Substantia nigra (tissue), 51 donors: ENCODE measurements at places on chromosomes 1 and 21.

DNA sequence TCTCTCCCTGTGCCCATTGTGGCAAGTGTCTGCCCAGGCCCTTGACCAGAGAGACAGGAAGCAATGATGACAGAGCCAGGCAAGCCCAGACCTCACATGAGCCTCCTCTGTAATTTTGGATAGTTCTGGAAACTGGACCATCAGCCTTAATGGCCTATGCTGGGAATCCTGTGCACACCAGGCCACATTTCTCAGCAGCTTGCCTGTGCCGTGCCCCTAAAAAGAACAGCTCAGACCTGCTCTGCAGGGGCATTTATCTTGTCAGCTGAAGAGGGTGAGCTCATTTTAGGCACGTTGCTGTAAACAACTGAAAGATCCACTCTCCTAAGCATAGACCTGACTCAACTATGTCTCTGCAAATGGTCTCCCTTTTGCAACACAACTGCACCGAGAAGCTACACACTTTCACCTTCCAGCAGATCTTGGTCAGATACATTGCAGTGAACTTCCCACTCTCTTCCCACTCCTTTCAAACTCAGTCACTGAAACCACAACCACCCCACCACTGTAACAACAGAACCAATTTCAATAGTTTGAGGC, 53.5 kb upstream of the BACH1 start:
- no peak for DNase-seq

DNA sequence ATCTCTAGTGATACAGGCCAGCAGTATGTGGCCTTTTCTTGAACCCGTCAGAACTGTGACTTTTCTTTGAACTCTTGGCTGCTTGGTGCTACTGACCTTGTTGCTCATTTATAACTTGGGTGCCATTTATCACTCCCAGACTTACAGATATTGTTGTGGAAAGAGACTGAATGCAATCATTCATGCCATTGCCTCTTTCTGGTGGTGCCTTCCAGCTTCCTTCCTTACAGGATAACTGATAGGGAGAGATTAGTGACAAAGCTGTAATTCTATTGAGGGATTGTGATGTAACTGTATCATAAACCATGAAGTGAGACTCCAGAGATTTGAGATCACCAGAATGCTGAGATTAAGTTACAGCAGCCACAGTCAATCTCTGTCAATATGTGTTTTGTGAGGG, 256.5 kb downstream of the USP25 start:
- DNase-seq: no peak

- DNase-seq: no peak
Measured at GRCh38 chr1:150021191-150021694, 10.7 kb upstream of the OTUD7B start.

DNA sequence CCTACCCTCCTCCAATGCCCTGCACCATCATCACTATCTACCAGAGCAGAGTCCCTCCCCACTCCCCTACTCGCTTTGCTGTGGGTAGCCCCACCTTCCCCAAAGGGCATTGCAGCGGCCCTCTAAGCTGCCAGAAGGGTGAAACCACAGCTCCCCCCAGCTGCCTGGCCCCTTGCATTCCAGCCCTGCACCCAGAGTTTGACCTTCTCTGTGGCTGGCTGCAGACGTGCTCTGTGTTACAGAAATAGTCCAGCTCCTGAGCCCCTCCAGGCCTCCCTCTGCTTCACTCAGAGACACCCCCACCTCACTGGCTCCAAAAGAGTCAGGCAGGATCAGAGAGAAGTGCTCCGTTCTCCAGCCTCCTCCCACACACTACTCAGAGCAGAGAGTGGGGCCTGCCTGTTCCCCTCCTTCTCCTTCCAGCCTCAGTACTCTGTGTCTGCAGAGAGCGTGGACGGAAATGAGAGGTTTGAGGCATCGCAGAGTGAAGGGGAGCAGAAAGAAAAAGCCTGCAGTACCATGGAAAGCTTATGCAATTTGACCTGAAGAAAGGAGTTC, 63.2 kb downstream of the PLEKHA6 start:
- no peak for DNase-seq

DNA sequence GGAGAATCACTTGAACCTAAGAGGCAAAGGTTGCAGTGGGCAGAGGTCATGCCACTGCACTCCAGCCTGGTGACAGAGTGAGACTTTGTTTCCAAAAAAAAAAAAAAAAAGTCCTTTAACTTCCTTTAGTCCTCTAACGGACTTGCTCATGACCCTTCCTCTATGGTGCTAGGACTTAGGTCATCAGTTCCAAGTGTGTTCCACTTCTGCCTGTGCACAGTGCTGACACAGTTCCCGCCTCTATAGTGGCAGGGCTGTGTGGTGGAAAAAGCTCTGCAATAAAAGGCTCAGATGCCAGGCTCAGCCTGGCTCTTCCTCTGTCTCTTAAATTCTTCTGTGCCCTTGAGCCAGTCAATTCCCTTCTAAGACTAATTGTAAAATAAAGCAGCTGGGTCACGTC, 22.0 kb downstream of the CC2D1B start:
- DNase-seq: no peak

DNA sequence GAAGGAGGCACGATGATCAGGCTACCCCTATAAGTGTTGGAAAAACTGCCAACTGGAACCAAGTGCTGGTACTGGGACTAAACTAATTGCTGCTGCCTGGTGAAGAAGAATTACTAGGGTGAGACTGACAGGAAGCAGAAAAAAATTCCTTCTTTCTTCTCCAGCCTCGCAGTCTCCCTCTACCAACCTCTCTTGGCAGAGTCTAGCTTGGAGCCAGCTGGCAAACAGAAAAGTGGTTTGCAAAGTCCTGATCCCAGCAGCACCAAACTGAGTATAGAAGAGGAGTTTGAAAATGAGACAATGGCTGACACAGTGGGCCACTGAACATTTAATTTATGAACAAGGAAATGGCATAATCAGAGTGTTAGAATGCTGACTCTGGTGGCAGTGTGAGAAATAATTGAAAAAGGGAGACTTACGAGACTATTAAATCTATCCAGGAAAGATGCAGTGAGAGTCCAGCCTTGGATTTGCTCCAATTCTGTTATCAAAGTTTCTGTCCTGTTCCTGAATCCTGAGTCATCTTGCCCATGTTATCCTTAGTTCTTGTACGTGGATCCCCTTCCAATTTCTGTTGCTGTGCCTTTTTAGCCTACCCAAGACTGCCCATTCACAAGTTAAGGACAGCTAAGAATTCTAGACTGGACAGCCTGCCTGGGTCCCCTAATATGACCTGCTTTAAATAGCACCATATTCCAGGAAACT, 23.7 kb upstream of the DISP1 start:
- no peak for DNase-seq

- DNase-seq: peak; percentile 27
Measured at GRCh38 chr1:246215510-246215903, 291.6 kb downstream of the SMYD3 start.

- DNase-seq: no peak
Measured at GRCh38 chr1:84603941-84604830, 29.9 kb upstream of the CTBS start.

GRCh38 chr1:245084551-245084950, 70.2 kb upstream of the KIF26B start:
- no peak for DNase-seq

- no peak for DNase-seq
Measured at GRCh38 chr1:67952071-67952470, 98.4 kb downstream of the DIRAS3 start.

DNA sequence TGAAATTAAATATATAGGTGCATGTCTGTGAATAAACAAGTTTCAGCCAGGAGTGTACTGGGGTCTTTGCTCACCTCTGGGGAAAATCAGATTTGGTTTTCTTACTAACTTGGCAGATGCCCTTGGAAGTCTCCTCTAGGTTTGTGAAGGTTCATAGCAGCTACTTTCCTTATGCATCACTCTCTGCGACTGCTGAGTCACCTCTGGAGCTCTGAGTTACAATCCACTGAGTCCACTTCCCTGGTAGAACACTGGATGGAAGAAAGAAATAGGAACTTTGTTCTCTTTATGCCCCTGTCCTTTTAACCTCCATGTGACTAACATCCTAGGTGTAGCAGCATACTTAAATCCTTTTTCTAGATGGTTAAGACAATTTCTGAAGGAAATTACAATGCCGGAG, 4.4 kb upstream of the FASLG start:
- DNase-seq: no peak

GRCh38 chr21:29018540-29018939, 609 bp downstream of the RWDD2B start:
- no peak for DNase-seq

DNA sequence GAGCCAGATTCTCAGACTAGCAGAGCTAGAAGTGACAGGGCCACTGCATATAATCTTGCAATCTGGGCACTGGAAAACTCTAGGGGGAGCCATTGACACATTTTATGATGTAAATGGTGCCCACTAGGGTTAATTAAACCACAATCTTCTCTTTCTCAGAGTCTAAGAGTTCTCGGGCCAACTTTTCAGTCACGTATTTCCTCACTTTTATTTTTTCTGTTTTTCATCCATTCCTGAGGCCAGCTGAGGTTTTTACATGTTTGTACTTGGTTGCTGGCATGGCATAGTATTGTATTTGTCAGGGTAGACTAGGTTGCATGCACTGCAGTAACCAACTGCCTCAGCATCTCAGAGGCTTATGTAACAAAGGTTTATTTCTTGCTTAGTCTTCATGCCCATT, 138.2 kb downstream of the ZNF326 start:
- no peak for DNase-seq

GRCh38 chr1:44405798-44406736, 1.0 kb downstream of the RNF220 start:
- no peak for DNase-seq

- no peak for DNase-seq
Measured at GRCh38 chr1:245361065-245361464, 206.3 kb downstream of the KIF26B start.

DNA sequence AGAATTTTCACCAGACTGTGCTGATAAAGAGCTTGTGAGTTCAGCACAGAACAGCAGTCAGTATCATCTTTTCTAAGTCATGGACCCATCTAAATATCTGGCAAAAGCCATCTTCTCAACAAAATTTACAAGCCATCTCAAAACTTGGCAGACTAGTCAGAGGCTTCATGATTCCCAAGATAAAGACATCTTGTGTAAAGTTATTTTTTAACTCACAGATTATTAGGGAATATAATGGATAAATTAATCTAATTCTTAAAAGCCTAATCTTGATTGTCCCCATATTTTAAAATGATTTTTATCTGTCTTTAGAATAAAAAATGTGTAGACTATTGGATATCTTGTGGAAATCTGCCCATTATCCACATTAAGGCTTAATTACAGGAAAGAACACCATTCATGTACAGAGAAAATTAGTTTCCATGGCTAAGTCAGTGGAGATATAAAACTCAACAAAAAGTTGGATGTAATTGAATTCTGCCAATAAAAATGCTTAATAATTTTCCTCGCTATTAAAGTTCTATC, 159.8 kb downstream of the ZP4 start:
- no peak for DNase-seq

GRCh38 chr1:34762474-34763141, 3.1 kb downstream of the GJB4 start:
- no peak for DNase-seq

DNA sequence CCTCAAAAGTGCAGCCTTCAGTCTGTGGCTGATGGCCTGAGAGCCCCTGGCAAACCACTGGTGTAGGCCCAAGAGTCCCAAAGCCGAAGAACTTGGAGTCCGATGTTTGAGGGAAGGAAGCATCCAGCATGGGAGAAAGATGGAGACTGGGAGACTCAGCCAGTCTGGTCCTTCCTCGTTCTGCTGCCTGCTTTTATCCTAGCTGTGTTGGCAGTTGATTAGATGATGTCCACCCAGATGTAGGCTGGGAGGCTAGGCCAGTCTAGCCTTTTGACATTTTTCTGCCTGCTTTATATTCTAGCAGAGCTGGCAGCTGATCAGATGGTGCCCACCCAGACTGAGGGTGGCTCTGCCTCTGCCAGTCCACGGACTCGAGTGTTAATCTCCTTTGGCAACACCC, 1.1 kb upstream of the LYPD8 start:
- no peak for DNase-seq

DNA sequence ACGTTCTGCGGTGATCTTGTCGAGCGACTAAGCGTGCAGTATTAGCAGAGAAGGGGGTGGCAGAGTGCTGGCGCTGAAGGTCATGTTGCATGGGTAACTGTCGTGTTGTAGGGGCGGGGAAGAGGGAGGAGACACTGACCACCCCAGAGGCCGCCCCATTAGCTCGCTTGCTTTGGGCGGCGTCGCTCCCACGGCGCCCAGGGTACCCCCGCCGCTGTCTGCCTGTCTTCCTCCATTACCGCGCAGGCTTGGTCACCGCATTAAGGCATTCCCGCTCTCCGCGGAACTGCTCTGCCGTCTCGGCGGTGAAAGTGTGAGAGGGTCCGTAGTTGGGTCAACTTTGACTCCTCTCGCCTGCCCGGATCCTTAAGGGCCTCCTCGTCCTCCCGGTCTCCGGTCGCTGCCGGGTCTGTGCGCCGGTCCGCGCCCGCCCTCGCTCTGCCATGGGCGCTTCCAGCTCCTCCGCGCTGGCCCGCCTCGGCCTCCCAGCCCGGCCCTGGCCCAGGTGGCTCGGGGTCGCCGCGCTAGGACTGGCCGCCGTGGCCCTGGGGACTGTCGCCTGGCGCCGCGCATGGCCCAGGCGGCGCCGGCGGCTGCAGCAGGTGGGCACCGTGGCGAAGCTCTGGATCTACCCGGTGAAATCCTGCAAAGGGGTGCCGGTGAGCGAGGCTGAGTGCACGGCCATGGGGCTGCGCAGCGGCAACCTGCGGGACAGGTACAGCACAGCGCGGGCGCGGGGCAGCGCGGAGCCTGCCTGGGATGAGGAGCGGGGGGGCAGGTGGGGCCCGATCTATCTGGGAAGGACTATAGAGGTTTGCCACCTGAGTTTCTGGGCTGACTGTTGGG, at the start of gene MTARC2:
TSS of gene MTARC2 (plus strand) at position 234 of the 846 bp plus-strand sequence. CDS start at position 444, 210 bp downstream.
- no peak for DNase-seq

- peak; percentile 32 for DNase-seq
Measured at GRCh38 chr1:181083842-181084605, 4.5 kb upstream of the IER5 start.

DNA sequence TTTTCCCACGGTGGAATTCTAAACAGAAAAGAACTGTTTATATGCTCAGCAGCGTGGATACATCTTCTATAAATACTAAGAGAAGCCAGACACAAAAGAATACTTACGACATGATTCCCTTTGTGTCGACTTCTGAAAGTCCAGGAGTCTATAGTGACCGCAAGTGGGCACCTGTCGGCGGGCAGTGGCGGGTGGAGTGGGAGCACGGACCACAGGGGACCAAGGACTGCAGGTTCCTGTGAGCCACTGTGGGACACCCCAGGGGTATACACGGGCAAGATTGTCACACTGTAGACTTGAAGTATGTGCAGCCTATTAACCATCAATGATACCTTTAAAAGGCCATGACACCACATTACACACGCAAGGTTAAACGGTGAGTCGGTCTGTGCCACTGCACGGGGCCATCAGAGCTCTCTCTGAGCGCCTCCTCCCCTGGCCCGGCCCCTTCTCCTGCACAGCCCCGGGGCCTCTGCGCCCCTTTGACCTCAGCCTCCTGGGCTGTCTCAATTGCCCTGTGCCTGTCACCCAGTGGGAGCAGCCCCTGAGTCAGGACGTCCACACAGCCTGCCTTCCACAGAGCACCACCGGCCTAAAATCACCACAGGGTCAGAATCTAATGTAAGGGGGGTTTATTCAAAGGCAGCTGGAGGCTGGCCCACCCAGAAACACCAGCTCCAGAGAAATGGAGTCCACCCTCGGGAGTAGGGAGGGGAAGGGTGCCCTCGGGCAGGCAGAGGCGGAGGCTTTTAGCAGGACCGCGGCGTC, 90.0 kb upstream of the COL6A1 start:
- DNase-seq: no peak

GRCh38 chr1:225360119-225360518, 67.7 kb downstream of the LBR start:
- DNase-seq: no peak

GRCh38 chr1:204842892-204843291, 27.8 kb upstream of the NFASC start:
- DNase-seq: no peak
